ENCODE measurements at places on chromosomes 5 and 9. TPM values are rescaled to one million over a fixed set of nuclear protein-coding genes. Genes with fewer than 3 reads are reported as not detected.

The TNFSF8 gene
- total RNA-seq = not detected

The ADRB2 gene
- total RNA-seq = 1.3 TPM

The ANGPTL2 gene
- total RNA-seq = not detected

The DNAH5 gene
- 1.9 TPM for total RNA-seq

The FCN2 gene
- total RNA-seq = not detected

The ADAMTS6 gene
- 0.06 TPM for total RNA-seq

The PRR16 gene
- 0.05 TPM for total RNA-seq

The SOX30 gene
- total RNA-seq = not detected

The PCDHGB4 gene
- total RNA-seq = 0.81 TPM

The ZNF483 gene
- 0.48 TPM for total RNA-seq

The CCDC192 gene
- not detected for total RNA-seq

The SPRY4 gene
- 11.4 TPM for total RNA-seq

The PTPDC1 gene
- total RNA-seq = 4.5 TPM

The DDX4 gene
- total RNA-seq = not detected

The ANKHD1 gene
- 41.8 TPM for total RNA-seq

The PCDHB8 gene
- total RNA-seq = 0.28 TPM

The PPIC gene
- total RNA-seq = 18.7 TPM

Measured in A549 treated with AZD2906 at 1 μM for 4 hours (cell line).